ENCODE measurements at places on chromosomes 3 and 15.
A peak's percentile ranks its signal among the peaks of the same experiment; 100 is the strongest.

- no peaks in the 10 kb centered on the region for H3K4me1 ChIP-seq
- DNase-seq: no peak
- H3K27ac ChIP-seq: no peak overlapping the region
- no peak overlapping the region for H3K4me3 ChIP-seq
Measured at GRCh38 chr15:73849641-73850040, 23.7 kb upstream of the TBC1D21 start.

DNA sequence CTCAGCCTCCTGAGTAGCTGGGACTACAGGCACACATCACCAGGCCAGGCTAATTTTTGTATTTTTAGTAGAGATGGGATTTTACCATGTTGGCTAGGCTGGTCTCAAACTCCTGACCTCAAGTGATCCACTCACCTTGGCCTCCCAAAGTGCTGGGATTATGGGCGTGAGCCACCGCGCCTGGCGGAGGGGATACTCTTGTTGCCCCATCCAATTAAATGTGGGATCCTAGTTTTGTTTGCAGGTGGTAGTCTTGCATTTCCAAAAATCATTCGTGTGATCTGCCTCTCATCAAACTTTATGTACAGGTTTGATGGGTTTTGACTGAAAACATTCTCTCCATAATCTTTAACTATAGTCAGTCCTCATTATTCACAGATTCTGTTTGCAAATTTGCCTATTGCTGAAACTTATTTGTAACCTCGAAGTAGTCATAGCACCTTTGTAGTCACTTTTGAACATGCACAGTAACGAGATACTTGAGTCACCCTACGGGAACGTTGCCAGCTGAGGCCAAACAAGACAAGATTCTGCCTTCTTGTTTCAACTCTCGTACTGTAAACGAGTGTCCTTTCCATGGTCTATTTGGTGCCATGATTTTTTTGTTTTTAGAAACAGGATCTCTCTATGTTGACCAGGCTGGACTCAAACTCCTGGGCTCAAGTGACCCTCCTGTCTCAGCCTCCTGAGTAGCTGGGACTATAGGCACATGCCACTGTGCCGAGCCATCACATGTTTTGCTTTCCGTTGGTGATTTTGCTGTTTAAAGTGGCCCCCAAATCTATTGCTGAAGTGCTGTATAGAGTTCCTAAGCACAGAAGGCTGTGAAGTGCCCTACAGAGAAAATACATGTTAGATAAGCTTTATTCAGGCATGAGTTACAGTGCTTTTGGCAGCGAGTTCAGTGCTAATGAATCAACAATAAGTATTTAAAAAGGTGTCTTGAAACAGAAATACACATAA is 8.1 kb upstream of the MAPK6 start:
- peak; percentile 25 for DNase-seq
- no peaks in the 10 kb centered on the region for H3K4me1 ChIP-seq
- H3K27me3 ChIP-seq: no peaks in the 10 kb centered on the region
- H3K4me3 ChIP-seq: no peak overlapping the region
- H3K36me3 ChIP-seq: no peaks in the 10 kb centered on the region
- peak overlapping the region; percentile 68 for H3K27ac ChIP-seq

DNA sequence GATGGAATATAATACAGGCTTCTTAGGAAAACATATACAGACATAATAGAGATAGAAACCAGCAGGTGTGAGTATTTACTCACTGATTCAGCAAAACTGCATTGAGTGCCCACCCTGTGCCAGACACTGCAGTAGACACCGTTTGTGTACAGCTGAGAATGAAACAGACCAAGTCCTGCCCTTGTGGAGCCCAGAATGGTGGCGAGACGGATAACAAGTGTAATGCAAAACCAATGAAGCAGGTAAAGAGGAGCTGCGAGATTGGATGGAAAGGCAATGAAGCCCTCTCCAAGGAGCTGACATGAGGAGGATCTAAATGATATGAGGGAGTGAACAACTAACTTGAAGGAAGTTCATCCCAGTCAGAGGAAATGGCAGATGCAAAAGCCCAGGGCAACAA is 256.4 kb downstream of the MEX3B start:
- no peaks in the 10 kb centered on the region for H3K4me1 ChIP-seq
- H3K27ac ChIP-seq: no peak overlapping the region
- no peaks in the 10 kb centered on the region for H3K36me3 ChIP-seq
- H3K4me3 ChIP-seq: no peak overlapping the region

DNA sequence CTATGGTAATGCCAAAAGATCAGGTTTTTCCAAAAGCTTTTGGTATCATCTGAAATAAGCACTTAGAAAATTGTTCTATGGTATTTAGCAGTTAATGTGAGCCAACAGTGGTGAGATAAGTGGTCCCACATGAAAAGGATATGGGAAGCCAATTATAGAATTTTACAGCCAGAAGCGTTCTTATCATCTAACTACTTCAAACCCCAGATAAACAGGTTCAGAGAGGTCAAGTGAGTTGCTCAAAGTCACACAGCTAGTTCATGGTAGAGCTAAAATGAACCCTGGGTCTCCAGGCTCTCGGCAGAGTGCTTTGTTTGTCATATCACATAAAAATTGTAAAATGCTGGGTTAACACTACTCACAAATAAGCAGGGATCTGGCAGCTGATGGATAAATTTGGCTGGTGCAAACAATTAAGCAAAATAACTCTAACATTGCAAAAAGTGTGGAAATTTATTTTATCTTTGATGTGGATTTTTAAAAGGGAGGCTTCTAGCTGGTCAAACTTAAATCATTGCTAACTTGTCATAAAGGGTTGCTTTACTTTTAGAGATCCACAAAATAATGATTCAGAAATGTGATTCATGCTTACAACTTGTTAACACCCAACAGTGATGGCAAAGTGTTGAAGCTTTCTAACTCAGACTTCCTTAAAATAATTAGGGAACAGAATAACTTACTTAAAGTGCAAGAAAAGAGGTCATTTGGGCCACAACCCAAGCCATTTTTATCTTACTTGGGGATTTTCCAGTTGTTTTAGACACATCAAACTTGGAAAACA is 202.8 kb upstream of the TBC1D5 start:
- no peak overlapping the region for H3K27ac ChIP-seq
- no peak for DNase-seq
- H3K4me1 ChIP-seq: no peaks in the 10 kb centered on the region
- no peaks in the 10 kb centered on the region for H3K27me3 ChIP-seq
- no peaks in the 10 kb centered on the region for H3K36me3 ChIP-seq

- H3K4me3 ChIP-seq: no peak overlapping the region
Measured at GRCh38 chr3:18046131-18046915, 303.9 kb upstream of the TBC1D5 start.

DNA sequence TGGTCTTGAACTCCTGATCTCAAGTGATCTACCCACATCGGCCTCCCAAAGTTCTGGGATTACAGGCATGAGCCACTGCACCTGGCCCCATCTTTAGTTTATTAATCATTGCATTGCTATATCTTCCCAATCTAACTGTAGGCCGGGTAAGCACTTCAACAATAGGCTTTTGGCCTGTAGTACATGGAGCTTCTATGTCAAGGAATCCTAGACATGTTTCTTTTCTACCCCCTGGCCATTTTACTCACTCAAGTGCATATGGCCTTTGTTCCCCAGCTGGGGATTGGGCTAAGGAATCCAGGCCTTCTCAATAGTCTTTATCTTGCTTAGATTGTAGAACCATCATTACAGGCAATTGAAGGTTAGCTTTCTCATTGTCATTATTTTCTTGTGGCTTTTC is 122.3 kb upstream of the MBNL1 start:
- no peak overlapping the region for H3K4me3 ChIP-seq
- DNase-seq: no peak
- no peaks in the 10 kb centered on the region for H3K4me1 ChIP-seq
- no peak overlapping the region for H3K27ac ChIP-seq

DNA sequence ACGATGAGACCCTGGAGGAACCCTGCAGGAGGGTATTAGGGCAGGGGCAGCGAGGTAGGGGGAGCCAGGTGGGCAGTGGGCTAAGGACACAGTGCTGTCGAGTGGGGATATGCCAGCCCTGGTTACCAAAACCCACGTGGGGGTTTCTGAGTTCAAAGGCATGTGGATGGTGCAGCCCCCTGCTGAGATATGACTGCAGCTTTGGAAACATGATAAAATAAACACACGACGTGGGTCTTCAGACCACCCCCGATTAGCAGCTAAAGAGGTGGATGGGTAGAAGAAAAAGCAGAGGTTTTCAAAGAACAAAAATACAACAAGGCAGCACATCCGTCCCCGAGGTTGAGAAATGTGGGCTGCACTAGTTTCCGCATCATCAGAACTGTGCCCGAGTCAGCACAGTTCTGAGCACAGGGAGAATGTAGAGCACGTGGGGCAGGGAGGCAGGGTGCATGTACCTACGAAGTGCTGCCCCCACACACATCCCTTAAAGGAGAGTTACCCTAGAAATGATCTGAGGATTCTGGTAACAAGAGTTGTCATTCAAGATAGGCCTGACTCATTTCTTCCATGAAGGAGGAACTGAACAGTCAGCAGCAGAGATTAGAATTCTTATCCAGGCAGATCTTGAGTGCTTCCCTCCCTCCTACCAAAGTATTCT is 121.3 kb downstream of the RPLP1 start:
- DNase-seq: peak; percentile 47
- H3K27ac ChIP-seq: peak overlapping the region; percentile 3
- no peak overlapping the region for H3K4me3 ChIP-seq
- no peaks in the 10 kb centered on the region for H3K27me3 ChIP-seq
- no peaks in the 10 kb centered on the region for H3K36me3 ChIP-seq

DNA sequence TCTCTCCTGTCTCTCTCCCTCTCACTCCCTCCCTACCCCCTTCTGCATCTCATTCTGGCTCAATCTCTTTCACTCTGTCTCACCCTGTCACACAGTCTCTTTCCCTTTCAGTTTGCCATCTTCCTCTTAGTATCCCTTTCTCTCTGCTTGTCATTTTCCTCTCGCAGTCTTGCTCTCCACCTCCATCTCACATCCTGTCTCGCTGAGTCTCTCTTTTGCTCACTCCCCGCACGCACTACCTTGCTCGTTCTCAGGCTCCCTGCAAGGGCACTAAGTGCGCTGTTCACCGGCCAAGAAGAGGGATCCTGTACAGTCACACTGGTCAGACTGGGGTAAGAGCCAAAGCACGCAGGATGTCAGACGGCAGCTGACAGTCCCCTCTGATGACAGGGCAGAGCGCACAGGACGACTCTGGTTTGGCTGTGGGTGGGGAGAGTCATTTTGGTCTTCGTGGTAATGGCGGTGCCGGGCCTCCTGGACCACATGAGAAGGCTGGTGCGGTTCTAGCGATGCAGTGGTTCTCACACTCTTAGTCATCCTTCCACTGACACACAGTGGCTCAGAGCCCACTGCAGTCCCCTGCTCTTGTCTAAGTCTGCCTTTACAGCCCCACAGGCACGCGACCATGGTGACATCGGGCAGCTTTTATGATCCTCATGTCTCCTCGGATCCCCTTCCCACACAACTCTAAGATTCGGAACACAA is 356.8 kb downstream of the FOXP1 start:
- no peak for DNase-seq
- H3K36me3 ChIP-seq: no peaks in the 10 kb centered on the region
- no peak overlapping the region for H3K4me3 ChIP-seq
- no peaks in the 10 kb centered on the region for H3K27me3 ChIP-seq
